Right ventricle myocardium superior (tissue), 1 donor: ENCODE measurements at places on chromosomes 4 and X. TPM values are rescaled to one million over a fixed set of nuclear protein-coding genes. Genes with fewer than 3 reads are reported as not detected.

- no peak for DNase-seq
These were observed 138.0 kb upstream of the USP9X start for GRCh38 chrX:40947276-40947675.

GRCh38 chr4:88008122-88008742, 797 bp downstream of the PKD2 start:
- DNase-seq, result peak; percentile 62

GRCh38 chr4:5204781-5205180, 153.5 kb downstream of the STK32B start:
- DNase-seq, result no peak

- peak; percentile 50 for DNase-seq
These were observed 16.7 kb upstream of the SOD3 start for GRCh38 chr4:24778464-24779225.

MAGEB1 gene
- not detected for total RNA-seq

SYTL5 gene
- not detected for total RNA-seq

NOA1 gene
- 11.5 TPM for total RNA-seq
